ENCODE measurements at places on chromosomes 16 and 17. TPM values are rescaled to one million over a fixed set of nuclear protein-coding genes. Genes with fewer than 3 reads are reported as not detected.
A peak's percentile ranks its signal among the peaks of the same experiment; 100 is the strongest.

Gene RNF43
- 4.7 TPM for total RNA-seq

Gene KCNH4
- 1.5 TPM for total RNA-seq

Gene RGS9
- 3.3 TPM for total RNA-seq

GRCh38 chr16:85984231-85984880 lies 85.4 kb downstream of the IRF8 start:
- no peak overlapping the region for H3K4me3 ChIP-seq
- no peaks in the 10 kb centered on the region for H3K36me3 ChIP-seq
- no peak for DNase-seq
- H3K27ac ChIP-seq = no peak overlapping the region
- peaks cover 2% of the 10 kb centered on the region for H3K27me3 ChIP-seq

GRCh38 chr16:70720425-70721201 lies 34.8 kb upstream of the MTSS2 start:
- no peak overlapping the region for H3K27ac ChIP-seq
- H3K36me3 ChIP-seq = no peaks in the 10 kb centered on the region
- no peaks in the 10 kb centered on the region for H3K27me3 ChIP-seq

- H3K36me3 ChIP-seq = no peaks in the 10 kb centered on the region
- no peaks in the 10 kb centered on the region for H3K27me3 ChIP-seq
- DNase-seq = no peak
- H3K4me1 ChIP-seq = peaks cover 18% of the 10 kb centered on the region
- H3K4me3 ChIP-seq = peak within 1 kb of the TSS; percentile 86
Measured at GRCh38 chr16:86566601-86566965, at the start of gene FOXC2. Gene FOXC2, plus strand, starts transcription at chr16:86566829. Its CDS starts 507 bp downstream, at chr16:86567336.

Gene KCNJ12
- total RNA-seq = 2.7 TPM

DNA sequence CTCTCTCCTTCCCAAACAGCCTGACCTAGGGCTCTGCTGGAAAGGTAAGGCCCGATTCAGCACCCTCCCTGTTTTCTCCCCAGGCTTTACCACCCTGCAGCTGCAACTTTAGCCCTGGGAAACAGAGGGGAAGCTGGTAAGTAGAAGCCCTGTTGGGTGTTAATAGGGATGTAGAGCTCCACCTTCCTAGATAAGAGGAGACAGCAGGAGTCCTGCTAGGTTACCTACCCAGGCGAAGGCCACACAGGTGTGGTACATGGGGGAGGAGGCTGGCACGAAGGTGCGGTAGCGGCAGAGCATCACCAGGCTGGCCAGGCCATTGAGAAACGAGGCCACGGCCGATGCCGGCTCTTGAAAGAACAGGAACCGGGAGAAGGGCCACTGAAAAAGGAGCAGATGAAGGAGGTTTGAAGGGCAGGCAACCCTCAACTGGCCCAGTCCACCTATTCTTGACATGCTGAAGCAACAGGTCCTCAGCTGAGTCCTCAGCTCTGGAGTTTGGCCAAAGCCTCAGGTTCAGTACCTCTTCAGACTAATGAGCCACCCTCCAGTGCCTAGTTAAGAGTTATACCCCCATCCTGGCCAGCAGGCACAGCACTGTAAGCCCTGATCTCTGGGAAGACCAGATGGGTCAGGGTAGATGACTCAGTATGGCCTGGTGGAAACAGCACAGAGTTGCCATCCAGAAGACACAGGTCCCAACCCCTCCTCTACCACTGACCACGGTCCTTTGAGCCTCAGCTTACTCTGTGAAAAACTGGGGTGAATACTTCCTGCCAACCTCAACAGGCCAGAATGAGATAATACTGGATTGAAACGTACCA lies 3.3 kb downstream of the PGAP3 start:
- H3K4me1 ChIP-seq = 0 out of 2 replicates have a peak, but pooled peaks cover 3% of the 10 kb centered on the region
- H3K36me3 ChIP-seq = no peaks in the 10 kb centered on the region
- no peak overlapping the region for H3K4me3 ChIP-seq
- no peaks in the 10 kb centered on the region for H3K27me3 ChIP-seq
- H3K27ac ChIP-seq = no peak overlapping the region

Gene HSPB9
- not detected for total RNA-seq

- no peak overlapping the region for H3K4me3 ChIP-seq
- no peaks in the 10 kb centered on the region for H3K36me3 ChIP-seq
- H3K27ac ChIP-seq = no peak overlapping the region
Measured at GRCh38 chr17:76150712-76151622, 9.9 kb upstream of the FOXJ1 start.

- no peak overlapping the region for H3K4me3 ChIP-seq
- no peaks in the 10 kb centered on the region for H3K4me1 ChIP-seq
- H3K27ac ChIP-seq = no peak overlapping the region
- H3K27me3 ChIP-seq = peaks cover 18% of the 10 kb centered on the region
- no peaks in the 10 kb centered on the region for H3K36me3 ChIP-seq
Measured at GRCh38 chr17:34133350-34133749, 121.7 kb upstream of the CCL2 start.

GRCh38 chr17:798246-798645 lies 16.1 kb downstream of the MRM3 start:
- no peak overlapping the region for H3K27ac ChIP-seq
- no peaks in the 10 kb centered on the region for H3K36me3 ChIP-seq
- no peak overlapping the region for H3K4me3 ChIP-seq
- peaks cover 17% of the 10 kb centered on the region for H3K4me1 ChIP-seq

GRCh38 chr17:19487024-19487600 lies 46.5 kb upstream of the SLC47A1 start:
- no peak overlapping the region for H3K4me3 ChIP-seq
- no peak overlapping the region for H3K27ac ChIP-seq
- H3K36me3 ChIP-seq = no peaks in the 10 kb centered on the region
- H3K27me3 ChIP-seq = no peaks in the 10 kb centered on the region

DNA sequence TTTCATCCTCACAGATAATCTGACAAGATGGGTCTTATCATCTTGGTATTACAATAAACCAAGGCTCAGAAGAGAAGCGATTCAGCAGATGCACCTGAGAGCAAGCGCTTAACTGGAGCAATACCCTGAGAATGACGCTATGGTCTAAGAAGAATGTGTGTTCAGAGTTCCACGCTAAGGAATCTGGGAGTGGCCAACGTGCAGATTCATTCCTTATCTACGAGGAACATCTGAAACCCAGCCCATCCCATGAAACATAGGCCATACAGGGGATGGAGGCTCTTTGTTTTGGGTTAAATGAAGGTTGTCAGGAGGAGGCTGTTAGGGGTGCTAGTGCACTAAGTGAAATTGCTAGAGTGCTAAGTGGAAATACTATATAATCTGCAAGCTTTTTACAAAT lies 28.5 kb upstream of the KDM8 start:
- H3K4me3 ChIP-seq = no peak overlapping the region
- H3K27ac ChIP-seq = no peak overlapping the region
- H3K4me1 ChIP-seq = no peaks in the 10 kb centered on the region
- H3K27me3 ChIP-seq = no peaks in the 10 kb centered on the region

Gene ACD
- 34.9 TPM for total RNA-seq

DNA sequence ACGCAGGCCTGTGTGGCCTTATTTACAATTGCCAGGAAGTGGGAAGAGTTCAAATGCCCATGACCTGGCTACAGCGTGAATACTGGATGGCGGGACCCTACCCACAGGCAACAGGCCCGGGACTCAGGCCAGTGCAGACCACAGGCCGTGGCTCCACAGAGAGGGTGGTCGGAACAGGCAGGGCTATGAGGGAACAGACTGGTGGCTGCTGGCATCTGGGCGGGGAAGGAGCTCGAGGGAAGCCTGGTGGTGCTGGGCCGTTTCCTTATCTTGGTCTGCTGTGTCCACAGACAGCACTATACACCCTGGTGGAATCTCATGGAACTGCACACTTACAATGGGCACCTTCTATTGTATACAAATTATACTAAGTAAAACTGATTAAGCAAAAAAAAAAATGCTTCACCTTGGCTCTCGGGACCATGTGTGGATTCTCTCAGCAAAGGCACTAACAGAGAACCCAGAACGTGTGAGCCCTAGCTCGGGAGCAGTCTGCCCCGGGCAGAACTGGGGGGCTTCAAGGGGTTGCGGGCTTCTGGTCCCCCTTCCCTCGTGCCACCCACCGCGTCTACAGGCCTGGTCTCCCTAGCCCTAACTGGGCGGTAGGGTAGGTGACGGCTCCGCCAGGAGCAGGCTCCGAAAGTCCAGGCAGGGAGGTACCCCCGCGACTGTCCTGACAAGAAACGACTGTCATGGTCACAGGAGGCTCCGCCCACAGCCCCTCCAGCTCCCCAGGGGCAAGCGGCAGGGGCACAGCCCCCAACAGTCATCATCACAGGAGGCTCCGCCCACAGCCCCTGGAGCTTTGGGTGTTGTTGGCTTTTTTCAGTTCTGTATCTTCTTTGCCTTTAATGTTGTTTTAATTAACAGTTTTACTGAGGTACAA lies 21.8 kb downstream of the CEP131 start:
- H3K27me3 ChIP-seq = no peaks in the 10 kb centered on the region
- no peak overlapping the region for H3K27ac ChIP-seq
- no peaks in the 10 kb centered on the region for H3K4me1 ChIP-seq
- no peak overlapping the region for H3K4me3 ChIP-seq

DNA sequence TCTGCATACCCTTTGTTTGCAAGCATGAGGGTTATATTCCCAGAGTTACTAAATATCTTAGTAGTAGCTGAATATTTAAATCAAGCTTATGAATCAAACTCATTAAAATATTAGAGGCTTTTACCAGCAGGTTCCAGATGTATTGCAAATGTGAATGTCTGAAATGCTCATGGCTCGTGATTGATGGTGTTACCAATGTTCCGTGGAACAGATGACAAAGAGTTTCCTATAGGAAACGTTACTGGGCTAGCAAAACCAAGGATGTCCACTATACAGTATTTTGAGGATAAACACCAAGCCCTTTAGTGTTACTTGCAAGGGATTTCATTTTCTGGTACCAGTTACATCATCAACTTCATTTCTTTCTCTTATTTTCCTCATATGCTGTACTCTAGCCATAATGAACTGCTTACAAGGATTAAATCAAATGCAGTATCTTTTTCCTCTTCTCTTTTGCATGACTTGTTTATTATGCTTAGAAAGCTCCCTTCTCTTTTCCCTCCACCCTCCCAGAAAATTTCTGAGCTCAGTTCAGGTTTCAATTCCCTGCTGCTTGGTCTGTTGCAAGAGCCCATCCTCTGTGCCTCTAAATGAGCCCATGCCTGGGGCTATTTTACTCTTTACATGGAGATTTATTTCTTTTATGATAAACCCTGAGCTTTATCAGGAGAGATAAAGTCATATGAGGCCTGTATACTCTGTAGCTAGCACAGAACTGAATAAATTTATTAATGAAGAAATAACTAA lies 1537.1 kb upstream of the GOT2 start:
- no peaks in the 10 kb centered on the region for H3K4me1 ChIP-seq
- H3K27ac ChIP-seq = no peak overlapping the region
- H3K36me3 ChIP-seq = no peaks in the 10 kb centered on the region
- H3K4me3 ChIP-seq = no peak overlapping the region

DNA sequence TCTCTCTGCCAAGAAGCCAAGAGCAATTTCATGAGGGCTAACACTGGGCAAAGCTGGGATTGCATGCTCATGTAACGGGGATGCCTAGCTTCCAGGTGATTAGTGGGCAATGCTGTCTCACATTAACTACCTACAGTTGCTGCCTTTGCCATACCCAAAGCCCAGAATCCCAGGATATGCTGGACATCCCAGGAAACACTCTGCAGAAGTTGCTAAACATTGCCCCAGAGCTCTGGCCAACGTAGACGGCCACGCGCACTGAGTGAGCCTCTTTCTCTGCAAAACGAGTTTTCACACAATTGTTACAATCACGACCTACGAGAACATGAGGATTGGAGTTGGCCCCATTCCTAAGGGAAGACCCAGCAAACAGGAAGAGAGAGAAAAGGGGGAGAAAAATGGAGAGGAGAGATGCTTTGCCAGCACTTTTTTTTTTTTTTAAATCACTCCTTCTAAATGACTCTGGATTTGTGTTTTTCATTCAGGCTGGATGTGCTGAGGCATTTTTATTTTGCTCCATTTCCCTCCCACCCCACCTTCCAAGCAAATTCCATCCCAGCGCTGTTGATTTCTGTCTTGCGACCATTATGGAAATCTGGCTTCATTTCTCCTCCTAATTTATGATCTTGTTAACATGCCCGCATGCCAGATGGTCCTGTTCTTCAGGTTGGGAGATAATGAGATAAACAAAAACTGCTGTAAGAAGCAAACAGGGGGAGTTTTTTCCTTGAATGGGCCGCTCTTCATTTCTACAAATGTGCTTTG lies 112.8 kb upstream of the DNAH9 start:
- H3K4me1 ChIP-seq = no peaks in the 10 kb centered on the region
- no peak overlapping the region for H3K27ac ChIP-seq
- no peaks in the 10 kb centered on the region for H3K36me3 ChIP-seq
- no peak overlapping the region for H3K4me3 ChIP-seq

DNA sequence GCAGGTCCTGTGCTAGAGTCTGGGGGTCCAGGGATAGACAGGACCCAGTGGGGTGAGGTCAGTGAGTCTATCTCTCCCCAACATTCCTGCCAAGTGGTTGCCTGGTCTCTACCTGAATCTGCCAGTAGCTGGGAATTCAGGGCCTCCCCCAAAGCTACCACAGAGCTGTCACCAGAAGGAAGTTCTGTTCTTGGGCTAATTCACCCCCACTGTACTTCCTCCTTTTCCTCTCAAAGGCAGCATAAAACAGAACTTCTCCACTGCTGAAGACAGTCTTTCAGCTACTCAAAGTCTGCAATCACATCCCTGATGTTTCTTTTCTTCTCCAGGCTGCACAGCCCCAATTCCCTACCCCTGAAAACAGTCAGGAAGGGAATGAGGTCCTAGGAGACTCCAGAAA lies 8.7 kb downstream of the CAMTA2 start:
- DNase-seq = no peak
- no peak overlapping the region for H3K27ac ChIP-seq
- no peaks in the 10 kb centered on the region for H3K4me1 ChIP-seq

- peaks cover 4% of the 10 kb centered on the region for H3K4me1 ChIP-seq
- no peaks in the 10 kb centered on the region for H3K36me3 ChIP-seq
- H3K27ac ChIP-seq = no peak overlapping the region
Measured at GRCh38 chr17:73638556-73638955, 5.7 kb downstream of the SDK2 start.

GRCh38 chr17:41687828-41688640 lies 651 bp upstream of the EIF1 start:
- peaks cover 27% of the 10 kb centered on the region for H3K36me3 ChIP-seq
- peak overlapping the region; percentile 100 for H3K27ac ChIP-seq
- H3K4me1 ChIP-seq = peaks cover 22% of the 10 kb centered on the region
- H3K27me3 ChIP-seq = no peaks in the 10 kb centered on the region
- DNase-seq = no peak
- peak overlapping the region; percentile 91 for H3K4me3 ChIP-seq

DNA sequence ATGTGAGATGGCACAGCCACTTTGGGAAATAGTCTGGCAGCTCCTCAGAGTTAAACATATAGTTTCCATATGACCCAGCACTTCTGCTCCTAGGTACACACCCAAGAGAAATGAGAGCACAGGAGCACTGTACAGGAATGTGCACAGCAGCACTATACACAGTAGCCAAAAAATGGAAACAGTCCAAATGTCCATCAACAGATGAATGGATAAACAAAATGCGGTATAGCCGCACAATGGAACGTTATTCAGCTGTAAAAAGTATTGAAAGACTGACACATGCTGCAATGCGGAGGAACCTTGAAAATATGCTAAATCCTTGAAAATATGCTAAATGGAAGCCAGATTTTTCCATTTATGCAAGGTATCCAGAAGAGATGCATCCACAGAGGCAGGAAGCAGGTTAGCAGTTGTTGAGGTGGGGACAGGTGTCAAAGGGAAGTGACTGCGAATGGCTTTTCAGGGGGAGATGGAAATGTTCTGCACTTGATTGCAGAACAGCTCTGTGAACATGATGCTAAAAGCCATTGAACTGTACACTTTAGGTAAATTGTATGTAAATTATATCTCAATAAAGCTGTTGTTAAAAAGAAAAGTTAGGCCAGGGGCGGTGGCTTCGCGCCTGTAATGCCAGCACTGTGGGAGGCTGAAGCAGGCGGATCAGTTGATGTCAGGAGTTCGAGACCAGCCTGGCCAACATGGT lies 80.7 kb downstream of the MPRIP start:
- no peak for DNase-seq
- no peaks in the 10 kb centered on the region for H3K27me3 ChIP-seq

Gene ZNF785
- 6.2 TPM for total RNA-seq

Gene TBC1D3H
- not detected for total RNA-seq

Gene DLX3
- 2.9 TPM for total RNA-seq

Gene APOBR
- 0.13 TPM for total RNA-seq

All from Panc1 (cell line).